ENCODE measurements at places on chromosomes 1 and 21. TPM values are rescaled to one million over a fixed set of nuclear protein-coding genes. Genes with fewer than 3 reads are reported as not detected.

DNA sequence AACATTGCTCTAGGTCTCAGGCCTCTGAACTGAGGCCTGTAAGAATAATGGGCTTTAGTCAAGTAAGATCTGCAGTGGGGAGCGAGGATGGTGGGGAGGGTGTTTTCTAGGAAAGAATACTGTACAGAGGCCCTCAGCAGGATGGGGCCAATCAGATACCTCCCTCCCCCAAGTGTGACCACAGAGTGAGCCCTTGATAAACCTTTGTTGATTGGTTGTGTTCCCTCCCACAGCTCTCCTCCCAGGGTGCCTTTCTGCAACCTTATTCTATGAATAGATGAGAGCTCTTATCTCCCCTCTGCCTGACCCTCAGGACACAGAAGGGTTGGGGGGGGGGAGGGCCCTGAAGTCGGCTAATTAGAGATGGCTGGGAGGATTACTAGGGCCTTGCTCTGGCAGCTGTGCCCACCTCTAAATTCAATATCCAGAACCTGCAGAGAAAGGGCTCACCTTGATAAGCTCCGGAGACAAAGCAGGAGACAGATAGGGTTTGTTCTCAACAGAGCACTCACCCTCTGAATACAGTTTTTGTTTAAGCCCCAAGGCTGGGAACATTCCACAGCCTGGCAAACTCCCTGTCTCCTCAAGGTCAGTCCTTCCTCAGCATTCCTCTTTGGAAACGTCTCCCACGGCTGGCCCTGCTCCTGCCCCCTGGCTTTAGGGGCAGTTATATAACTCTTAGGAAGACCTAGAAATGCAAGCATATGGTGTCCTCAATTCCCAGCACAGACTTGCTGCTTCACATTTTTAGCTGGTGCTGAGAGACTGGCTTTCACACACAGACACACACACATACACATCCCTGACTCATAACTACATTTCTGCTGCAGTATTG is 42.9 kb downstream of the ATP1A1 start:
- H3K36me3 ChIP-seq: no peaks in the 10 kb centered on the region
- DNase-seq: peak; percentile 25
- H3K4me1 ChIP-seq: peaks cover 66% of the 10 kb centered on the region
- peak overlapping the region; percentile 99 for H3K27ac ChIP-seq
- H3K4me3 ChIP-seq: no peak overlapping the region
- H3K27me3 ChIP-seq: no peaks in the 10 kb centered on the region

DNA sequence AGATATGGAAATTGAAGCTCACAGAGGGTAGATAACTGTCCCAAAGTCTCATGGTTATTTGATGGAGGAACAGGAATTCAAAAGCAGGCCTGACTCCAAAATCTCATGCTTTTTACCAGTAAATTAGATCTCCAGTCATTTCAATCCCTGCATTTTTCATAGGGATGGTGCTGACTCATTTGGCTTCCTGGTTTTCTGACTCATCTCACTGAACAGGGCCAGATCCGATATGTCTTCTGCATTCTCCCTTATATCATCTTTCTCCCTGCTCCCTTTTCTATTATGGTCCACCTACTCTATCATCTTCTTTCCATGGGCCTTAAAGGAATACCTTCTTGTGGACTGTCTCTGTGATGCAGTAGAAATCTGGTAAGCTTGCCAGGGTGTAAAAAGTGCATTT is 187.2 kb downstream of the FGGY start:
- no peaks in the 10 kb centered on the region for H3K27me3 ChIP-seq
- no peaks in the 10 kb centered on the region for H3K36me3 ChIP-seq
- H3K27ac ChIP-seq: no peak overlapping the region
- no peak overlapping the region for H3K4me3 ChIP-seq
- peaks cover 7% of the 10 kb centered on the region for H3K4me1 ChIP-seq

- H3K4me3 ChIP-seq: no peak overlapping the region
- H3K36me3 ChIP-seq: no peaks in the 10 kb centered on the region
- peak overlapping the region; percentile 50 for H3K27ac ChIP-seq
Measured at GRCh38 chr21:37294679-37295078, 27.5 kb upstream of the VPS26C start.

- DNase-seq: no peak
- H3K4me3 ChIP-seq: no peak overlapping the region
- H3K27ac ChIP-seq: no peak overlapping the region
- H3K4me1 ChIP-seq: peaks cover 17% of the 10 kb centered on the region
Measured at GRCh38 chr1:109892561-109893368, 17.9 kb upstream of the CSF1 start.

GRCh38 chr1:112397841-112398240 is 1.8 kb downstream of the CTTNBP2NL start:
- H3K27me3 ChIP-seq: no peaks in the 10 kb centered on the region
- peaks cover 12% of the 10 kb centered on the region for H3K4me1 ChIP-seq
- no peak for DNase-seq
- H3K4me3 ChIP-seq: no peak overlapping the region
- H3K27ac ChIP-seq: no peak overlapping the region

GRCh38 chr1:233323718-233324117 is 3.8 kb upstream of the MAP3K21 start:
- no peak overlapping the region for H3K27ac ChIP-seq
- H3K4me3 ChIP-seq: no peak overlapping the region
- DNase-seq: no peak

DNA sequence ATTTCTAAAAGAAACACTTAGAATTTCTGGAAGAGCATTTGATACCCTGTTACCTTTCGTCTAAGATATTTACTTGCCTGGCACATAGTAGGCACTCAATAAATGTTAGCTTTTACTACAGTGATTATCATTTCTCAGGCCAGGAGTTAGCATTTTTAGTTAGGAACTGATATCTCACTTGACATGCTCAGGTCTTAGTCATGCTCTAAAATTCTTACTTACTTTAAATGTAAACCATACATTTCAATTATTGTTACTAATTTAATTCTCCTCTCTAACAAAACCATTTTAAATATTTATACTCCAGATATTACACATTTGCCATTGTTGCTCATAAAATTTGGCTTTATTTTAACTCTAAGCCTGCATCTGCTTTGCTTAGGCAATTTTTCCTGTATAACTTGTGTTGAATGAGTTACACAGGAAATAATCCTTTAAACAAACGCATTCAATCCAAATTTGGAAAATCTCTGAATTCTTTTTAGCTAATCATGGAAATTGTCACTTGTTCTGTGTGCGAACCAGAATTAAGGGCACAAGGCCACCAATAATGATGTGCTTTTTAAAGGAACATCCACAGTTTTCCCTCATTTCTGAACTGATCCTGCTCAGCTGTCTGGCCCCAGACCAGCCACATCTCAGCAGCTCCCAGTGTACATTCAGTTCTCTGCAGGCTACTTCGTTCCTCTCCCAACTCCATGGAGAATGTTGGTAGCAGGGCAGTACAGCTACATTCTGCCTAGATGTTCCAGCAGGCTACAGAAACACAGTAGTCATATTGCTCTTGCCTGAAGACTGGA is 15.6 kb downstream of the NIBAN1 start:
- no peak overlapping the region for H3K4me3 ChIP-seq
- H3K27ac ChIP-seq: no peak overlapping the region
- H3K4me1 ChIP-seq: no peaks in the 10 kb centered on the region
- no peaks in the 10 kb centered on the region for H3K27me3 ChIP-seq

DNA sequence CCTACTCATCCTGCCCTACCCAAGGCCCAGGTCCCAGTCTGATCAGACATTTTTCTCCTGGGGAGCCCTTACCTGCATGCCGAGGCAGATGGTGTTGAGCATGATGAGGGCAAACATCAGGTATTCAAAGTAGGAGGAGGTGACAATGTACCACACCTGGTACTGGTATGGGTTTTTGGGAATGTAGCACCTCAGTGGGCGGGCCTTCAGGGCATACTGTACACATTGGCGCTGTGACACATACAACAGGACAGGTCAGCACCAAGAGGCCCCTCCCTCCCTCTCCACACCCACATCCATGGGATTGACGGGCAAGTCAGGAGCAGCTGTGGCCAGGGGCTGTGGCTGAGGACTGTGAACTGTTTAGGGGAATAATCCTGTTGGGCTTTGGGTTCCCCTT is 37.1 kb upstream of the KIF21B start:
- DNase-seq: no peak
- H3K4me1 ChIP-seq: no peaks in the 10 kb centered on the region
- no peak overlapping the region for H3K27ac ChIP-seq
- H3K36me3 ChIP-seq: no peaks in the 10 kb centered on the region

DNA sequence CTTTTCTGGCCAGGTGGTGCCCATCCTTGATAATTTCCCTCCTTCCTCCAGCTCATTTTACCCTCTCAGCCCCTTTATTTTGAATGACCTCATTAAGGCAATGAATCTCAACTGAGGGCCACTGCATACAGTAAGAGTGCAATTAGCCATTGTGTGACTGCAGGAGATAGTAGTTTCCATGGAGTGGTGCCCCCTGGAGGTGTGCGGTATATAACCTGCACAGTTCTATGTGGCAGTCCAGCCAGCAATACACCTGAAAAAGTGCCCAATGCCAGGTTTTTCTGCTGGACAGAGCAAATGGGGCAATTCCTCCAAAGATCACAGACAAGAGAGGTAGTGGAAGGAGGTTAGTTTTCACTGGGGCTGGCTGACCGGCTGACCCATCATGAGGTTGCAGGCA is 25.9 kb upstream of the LRRC38 start:
- no peak overlapping the region for H3K27ac ChIP-seq
- no peak for DNase-seq
- no peaks in the 10 kb centered on the region for H3K36me3 ChIP-seq
- H3K4me3 ChIP-seq: no peak overlapping the region
- peaks cover 21% of the 10 kb centered on the region for H3K4me1 ChIP-seq
- H3K27me3 ChIP-seq: no peaks in the 10 kb centered on the region

DNA sequence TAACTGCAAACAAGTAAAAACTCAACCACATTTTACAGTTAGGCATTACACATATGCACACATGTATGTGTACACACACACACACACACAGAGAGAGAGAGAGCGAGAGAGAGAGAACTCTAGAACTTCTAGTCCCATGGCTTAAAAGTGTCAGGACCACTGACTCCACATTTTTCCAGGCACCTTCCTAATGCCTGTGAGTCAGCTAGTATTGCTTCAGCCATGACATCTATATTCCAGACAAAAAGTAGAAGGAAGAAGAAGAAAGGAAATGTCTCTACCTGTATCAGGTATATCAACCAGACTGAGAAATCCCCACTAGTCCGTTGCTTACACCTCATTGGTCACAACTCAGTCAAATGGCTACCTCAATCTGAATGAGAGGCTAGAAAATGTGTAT is 31.9 kb upstream of the TACSTD2 start:
- H3K27me3 ChIP-seq: no peaks in the 10 kb centered on the region
- H3K4me3 ChIP-seq: no peak overlapping the region
- DNase-seq: no peak
- no peaks in the 10 kb centered on the region for H3K36me3 ChIP-seq
- no peaks in the 10 kb centered on the region for H3K4me1 ChIP-seq

DNA sequence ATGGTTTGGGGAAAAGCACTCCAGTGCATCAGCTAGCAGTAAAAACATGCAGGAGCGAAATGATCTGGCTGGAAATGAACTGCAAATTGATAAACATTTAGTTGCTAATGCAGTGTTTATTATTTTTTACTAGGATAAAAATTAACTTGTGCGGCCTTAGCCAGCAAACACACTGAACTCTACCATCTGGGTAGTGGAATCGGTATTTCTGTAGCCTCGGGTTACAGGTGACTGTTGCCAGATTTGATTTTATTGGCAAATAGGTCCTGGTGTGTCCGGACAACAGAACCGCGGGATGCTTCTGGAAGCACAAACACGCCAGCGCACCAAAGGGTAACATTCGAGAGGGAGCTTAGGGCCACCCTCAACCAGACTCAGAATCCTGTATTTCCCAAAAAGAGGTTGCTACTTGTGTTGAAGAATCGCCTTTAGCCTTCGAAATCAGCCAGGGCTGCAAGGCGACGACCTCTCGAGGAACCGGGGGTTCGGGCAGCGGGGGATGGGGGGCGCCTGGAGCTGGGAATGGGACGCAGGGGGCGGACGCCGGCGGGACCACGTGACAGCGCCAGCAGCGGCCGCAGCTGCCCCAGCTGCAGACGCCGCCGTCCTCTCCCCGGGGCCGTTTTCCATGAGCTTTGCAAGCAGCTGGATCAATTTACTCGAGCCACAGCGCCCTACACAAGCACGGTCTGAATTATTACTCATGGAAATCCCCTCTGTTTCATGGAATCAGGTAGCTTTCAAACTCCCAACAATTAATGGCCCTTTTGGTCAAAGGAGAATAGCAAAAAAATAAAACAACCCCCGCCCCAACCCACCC is 158.8 kb downstream of the TOMM20 start:
- H3K4me3 ChIP-seq: no peak overlapping the region
- DNase-seq: peak; percentile 71
- peaks cover 40% of the 10 kb centered on the region for H3K4me1 ChIP-seq
- H3K27ac ChIP-seq: peak overlapping the region; percentile 78
- H3K27me3 ChIP-seq: no peaks in the 10 kb centered on the region
- no peaks in the 10 kb centered on the region for H3K36me3 ChIP-seq

- no peak overlapping the region for H3K4me3 ChIP-seq
- DNase-seq: no peak
- no peaks in the 10 kb centered on the region for H3K36me3 ChIP-seq
- H3K4me1 ChIP-seq: peaks cover 60% of the 10 kb centered on the region
- no peaks in the 10 kb centered on the region for H3K27me3 ChIP-seq
- H3K27ac ChIP-seq: peak overlapping the region; percentile 87
Measured at GRCh38 chr1:183730107-183730724, 74.7 kb upstream of the RGL1 start.

DNA sequence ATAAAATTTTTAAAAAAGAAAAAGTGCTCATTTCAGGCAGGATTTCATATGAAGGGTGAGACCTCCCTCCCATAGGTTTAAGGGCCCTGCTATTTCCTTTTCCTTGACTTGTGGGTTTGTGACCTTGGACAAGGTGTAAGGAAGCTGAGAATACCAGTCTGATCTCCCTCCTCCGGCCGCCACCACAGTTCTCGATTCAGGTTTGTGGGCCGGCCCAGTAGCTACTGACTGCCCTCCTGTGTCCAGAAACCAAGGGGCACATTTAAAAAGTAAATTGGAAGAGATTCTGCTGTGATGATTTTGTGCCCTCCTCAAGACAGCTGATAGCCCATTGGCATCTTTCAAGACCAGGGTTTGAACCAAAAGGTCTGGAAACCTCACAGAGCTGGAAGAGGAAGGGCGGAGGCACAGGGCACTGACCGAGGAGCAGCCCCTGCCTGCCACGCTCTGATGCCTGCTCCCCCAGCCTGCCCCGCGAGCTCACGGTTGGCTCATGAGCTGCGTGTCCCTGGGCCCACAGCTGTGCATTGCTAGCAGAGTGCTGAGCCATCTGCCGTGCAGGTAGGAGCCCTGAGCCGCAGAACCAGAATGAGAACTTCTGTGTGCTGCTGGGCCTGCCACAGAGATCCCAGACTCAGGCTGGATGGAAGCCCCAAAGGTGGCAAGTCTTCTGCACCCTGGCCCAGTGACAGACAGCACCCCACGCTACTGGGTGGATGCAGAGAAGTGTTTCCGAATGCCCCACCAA is 348.7 kb downstream of the NPHP4 start:
- no peak overlapping the region for H3K27ac ChIP-seq
- no peaks in the 10 kb centered on the region for H3K27me3 ChIP-seq
- no peak overlapping the region for H3K4me3 ChIP-seq
- H3K36me3 ChIP-seq: no peaks in the 10 kb centered on the region

Gene HSPA6
- total RNA-seq: not detected

Gene FCAMR
- not detected for total RNA-seq

Gene U2AF1
- 46.0 TPM for total RNA-seq

Gene CYP4A11
- not detected for total RNA-seq

Gene PTPN14
- 5.4 TPM for total RNA-seq

Gene AMY1B
- total RNA-seq: not detected
